ENCODE measurements at places on chromosomes 5 and 9. TPM values are rescaled to one million over a fixed set of nuclear protein-coding genes. Genes with fewer than 3 reads are reported as not detected.

CORO2A gene
- polyA plus RNA-seq, result 2.7 TPM

CCNB1 gene
- polyA plus RNA-seq, result 112 TPM

WNT8A gene
- polyA plus RNA-seq, result 0.26 TPM

DOCK2 gene
- polyA plus RNA-seq, result 3.6 TPM

ANKS6 gene
- 23.0 TPM for polyA plus RNA-seq

PCA3 gene
- 0.83 TPM for polyA plus RNA-seq

PCDH12 gene
- polyA plus RNA-seq, result 14.2 TPM

MCC gene
- 28.4 TPM for polyA plus RNA-seq

DNA sequence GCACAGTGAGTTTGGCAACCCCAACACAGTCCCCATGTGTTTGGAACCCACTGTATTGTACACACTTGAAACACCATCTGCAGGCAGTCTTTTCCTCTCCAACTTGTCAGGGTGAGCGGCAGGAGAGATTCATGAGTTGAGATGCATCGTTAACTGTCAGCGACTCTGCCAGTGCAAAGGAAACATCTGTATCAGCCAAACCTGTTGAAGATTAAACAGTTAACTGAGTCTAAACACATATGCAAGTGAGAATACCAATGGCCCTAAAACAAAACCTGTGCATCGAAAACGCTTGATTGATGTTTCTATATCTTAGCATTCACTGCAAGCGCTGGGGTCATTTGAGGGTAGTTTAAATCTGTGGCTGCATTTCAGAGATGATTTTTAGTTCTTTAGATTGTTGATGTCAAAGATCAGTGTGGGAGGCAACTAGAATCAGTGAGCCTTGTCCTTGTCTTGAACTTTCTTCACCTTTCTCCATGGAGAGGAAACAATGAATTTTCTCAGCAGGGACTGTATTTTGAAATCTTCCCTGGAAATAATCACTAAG, 41.3 kb upstream of the PAM start:
- peak; percentile 35 for DNase-seq

- DNase-seq, result no peak
Measured at GRCh38 chr5:943201-943917, 50.7 kb downstream of the TRIP13 start.

DNA sequence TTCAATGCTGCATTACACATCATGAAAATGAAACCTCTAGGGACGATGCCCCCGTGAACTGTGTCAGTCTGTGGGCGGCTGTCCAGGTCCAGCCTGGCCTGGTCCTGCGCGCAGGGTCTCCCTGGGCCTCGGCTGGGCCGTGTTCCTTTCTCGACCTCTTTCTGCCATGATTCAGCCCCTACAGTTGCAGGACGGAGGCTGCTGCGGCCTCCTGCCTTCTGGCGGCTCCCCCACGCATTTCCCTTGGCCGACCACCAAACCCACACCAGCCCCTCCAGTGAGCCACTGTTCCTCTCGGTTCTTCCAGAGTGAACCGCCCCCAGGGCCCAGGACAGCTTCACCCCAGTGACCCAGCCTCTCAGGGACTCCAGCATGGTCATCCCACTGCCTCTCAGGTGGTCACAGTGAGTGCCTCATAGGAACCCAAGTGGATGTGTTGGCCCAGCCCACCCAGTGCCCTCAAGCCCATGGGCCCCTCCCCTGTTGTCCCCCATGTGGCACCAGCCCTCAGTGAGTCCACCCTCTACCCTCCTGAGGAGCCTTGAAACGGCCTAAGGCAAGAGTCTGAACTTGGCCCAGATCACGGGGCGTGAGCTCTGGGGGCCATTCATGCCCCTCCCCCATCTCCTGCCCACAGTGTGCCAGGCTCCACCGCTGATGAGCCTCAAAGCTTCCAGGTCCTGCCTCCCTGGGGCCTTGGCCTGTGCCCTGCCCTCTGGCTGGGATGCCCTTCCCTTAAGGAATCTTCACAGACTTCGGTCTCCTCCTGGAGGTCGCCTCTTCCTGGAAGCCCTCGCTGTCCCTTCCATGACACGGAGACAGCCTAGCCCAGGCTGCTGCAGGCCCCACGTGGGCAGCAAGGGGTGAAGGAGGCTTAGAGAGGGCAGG, 10.0 kb upstream of the CLIC3 start:
- DNase-seq, result no peak

GRCh38 chr5:172694061-172694460, 53.0 kb downstream of the NEURL1B start:
- DNase-seq, result no peak

DNA sequence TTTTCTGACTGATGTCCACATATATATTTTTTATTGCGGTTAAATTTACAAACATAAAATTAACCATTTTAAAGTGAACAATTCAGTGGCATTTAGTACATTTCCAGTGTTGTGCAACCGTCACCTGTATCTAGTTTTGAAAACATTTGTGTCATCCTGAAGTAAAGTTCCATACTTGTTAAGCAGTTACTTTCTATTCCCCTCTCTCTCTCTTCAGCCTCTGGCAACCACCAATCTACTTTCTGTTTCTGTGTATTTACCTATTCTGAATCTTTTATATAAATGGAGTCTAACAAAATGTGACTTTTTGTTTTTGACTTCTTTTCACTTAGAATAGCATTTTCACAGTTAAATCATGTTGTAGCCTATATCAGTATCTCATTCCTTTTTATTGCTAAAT, 480.1 kb upstream of the SMARCA2 start:
- DNase-seq, result no peak

GRCh38 chr5:179769271-179769670, 24.5 kb upstream of the LTC4S start:
- DNase-seq, result no peak

GRCh38 chr9:34654323-34655051, 2.5 kb downstream of the IL11RA start:
- no peak for DNase-seq

DNA sequence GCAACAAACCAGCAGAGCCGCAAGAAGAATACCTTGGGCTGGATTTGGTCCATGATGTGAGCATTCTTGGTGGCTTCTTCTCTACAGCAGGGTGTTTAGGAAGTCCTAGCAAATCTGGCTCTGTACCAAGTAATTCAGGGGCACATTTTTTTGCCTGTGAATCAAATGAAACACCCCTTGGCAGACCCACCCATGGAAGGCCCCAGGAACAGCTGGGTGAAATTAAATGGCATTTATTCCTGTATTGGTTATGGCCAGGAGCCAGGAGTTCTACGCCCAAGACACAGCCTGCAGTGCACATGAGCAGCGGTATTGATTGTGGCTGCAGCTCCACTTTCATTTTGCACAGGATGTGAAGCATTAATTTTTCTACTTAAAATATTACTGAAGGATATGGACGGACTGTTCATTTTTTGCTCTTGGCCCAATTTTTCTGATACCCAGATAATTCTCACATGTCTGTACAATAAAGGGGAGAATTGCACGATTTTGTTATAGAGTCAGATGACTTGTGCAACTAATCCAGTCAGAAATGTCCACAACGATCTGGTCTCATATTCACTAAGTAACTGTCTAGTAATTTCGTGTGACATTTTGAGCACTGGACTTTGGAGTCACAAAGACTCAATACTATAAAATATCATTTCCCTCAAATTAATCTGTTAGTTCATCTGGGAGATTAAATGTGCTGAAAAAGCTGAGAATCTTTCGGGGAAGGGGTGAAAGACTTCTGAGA, 120.7 kb upstream of the APC start:
- no peak for DNase-seq

GRCh38 chr9:3528451-3528850, 2.6 kb upstream of the RFX3 start:
- no peak for DNase-seq

- DNase-seq, result no peak
Measured at GRCh38 chr9:107481035-107481434, 8.5 kb downstream of the KLF4 start.

DNA sequence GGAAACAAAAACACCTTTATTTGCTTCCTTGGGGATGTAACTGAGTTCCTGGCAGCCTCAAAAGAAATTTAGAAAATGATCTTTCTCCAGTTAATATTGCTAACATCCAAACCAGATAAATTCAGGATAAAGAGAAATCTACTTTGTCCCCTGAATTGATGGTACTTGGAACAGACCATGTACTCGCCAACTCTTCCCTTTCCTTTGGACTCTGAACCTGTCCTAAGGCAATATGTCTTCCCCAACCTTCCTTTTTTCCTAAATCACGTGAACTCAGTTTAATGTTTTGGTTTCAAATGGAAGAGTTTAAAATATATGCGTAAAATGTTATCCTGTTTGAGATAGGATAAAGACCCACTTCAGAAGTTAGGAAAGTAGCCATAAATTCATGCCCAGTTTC, 28.0 kb downstream of the ACO1 start:
- no peak for DNase-seq

- no peak for DNase-seq
Measured at GRCh38 chr9:124280176-124280691, 22.5 kb downstream of the NEK6 start.

GRCh38 chr9:115126404-115126803, 8.4 kb upstream of the TNC start:
- no peak for DNase-seq

DNA sequence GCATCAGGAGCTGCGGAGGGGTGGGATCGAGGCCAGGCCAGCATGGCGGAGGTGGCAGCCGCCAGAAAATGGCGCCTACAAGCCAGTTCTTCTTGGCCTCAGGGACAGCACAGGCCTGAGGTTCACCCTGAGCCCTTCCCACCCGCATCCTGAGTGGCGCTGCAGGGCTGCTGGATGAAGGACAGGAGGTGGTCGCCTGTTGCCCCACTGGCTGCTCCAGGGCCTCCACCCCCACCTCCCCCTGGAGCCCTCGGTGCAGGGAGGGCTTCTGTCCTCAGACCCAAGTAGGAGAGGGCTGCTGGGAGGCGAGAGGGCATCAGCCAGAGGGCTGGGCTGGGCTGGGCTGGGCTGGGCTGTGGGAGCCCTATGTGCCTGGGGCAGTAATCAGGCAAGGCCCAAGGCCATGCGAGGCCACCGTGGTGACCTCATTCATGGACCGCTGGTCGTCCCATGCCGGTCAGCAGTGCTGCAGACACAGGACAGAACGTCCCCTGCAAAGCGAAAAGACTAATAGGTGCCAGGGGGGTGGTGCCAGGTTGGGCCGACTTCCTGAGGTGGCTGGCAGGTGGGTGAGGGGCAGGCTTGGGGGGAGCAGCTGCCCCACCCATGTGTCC, 13.8 kb downstream of the GPSM1 start:
- no peak for DNase-seq

DNA sequence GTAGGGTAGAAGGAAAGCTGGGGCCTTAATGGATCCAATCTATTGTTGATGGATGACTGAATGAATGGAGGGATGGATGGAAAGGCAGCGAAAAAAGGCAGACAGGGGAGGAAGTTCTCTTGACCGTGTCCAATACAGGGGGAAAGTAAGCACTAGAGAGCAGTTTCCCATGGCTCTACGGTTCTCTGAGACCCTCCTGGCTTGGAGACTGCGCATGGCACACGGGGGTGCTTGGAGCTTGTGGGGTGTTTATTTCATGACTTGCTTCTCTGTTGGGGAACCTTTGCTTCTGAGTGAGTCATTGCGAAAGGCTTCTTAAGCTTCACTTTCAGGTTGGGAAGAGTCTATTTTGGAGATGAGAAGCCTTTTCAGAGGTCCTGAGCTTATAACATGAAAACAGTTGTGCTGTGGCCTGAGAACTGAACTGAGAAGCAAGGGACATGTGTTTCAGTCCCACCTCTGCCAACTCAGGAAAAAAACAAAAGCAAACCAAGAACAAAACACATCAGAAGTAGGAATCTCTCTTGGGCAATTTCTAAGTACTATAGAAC, 12.8 kb upstream of the TEX48 start:
- DNase-seq, result no peak

GRCh38 chr5:151066920-151067319, 13.9 kb downstream of the TNIP1 start:
- no peak for DNase-seq

DNA sequence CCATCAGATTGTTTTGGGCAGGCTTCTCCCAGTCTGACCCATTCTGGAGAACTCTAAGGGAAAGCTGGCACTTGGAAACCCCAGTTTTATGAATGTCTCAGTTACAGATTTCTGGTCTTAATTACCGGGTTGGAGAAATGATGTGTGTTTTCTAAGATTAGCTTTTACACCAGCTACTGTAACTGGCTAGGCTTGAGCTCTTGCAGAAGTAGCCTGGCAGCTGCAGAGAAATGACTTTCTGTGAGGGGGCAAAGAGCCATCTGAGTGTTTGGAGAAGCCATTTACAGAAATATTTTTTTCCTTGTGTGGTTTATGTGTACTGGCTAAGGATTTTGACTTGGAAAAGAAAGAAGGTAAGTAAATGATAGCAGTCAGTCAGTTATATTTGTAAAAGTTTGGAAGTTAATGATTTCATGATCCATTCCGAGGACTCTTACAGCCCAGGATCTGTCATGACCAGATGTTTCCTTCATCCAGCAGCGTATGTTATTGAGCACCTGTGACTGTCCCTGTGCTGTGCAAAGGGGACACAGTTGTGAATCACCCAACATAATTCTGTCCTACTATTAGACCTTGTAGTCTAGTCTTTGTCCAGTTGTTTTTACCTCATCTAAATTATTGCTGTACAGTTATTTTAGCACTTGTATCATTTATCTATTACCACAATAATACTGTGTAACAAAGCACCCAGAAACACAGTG, 53.7 kb upstream of the GDNF start:
- DNase-seq, result no peak

DNA sequence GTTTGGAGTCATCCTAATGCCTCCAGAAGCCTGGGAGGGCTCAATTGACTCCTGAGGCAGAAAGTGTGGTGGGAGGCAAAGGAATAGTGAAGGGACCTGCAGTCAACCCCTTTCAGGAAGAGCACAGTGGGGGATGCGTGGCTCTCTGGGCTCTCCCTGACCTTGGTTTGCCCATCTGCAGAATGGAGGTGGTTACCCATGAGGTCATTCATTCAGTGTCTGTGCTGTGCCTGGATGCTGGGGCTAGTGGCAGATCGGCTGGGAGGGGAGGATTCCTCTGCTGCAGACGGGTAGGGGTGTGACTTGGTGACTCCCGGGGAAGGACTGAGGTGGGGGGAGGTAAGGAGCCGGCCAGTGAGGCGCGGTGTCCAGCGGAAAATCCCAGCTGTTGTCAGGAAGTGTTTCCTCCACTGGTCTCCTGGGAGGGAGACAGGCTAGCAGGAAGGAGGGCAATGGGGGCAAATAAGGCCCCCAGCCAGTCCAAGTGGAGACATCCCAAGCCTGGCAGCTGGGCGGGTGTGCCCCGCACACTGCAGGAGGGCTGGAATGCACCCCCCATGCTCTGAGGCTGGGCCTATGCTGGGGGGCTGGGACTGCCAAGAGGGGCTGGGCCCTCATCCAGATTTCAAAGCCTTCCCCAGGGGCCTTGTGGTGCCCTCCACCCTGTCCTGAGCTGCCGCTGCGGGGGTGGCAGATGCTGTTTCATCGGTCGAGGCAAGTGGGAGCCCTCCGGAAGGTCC, 10.9 kb downstream of the CXXC5 start:
- DNase-seq, result no peak

DNA sequence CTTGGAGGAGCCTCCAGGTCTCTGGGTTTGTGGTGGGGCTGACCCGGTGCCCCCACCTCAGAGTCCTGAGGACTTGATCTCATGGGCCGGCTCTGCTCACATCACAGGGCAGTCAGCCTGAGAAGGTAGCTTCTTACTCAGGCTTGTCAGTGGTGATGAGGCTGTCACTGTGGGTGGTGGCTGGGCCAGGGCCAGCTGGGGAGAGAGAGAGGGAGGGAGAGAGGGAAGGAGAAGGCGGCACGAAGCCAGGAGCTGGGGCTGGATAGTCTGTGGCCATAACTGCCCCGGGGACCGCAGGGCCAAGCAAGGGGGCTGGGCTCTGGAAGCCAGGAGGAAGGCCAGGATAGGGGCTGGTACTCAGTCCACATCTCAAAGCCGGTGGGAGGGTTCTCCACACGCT, 6.5 kb downstream of the NTNG2 start:
- no peak for DNase-seq

- DNase-seq, result no peak
Measured at GRCh38 chr9:15211815-15212495, 95.1 kb downstream of the TTC39B start.
